ENCODE measurements at places on chromosomes 4 and X.

GRCh38 chr4:108851366-108851765 lies 88.5 kb upstream of the ETNPPL start:
- no peak for DNase-seq

GRCh38 chr4:128287141-128287870 lies at the start of gene PGRMC2:
PGRMC2 (minus strand) TSS chr4:128287813; CDS start chr4:128287790, 23 bp downstream.
- no peak for DNase-seq

- DNase-seq = no peak
These were observed 52.2 kb upstream of the SOD3 start for GRCh38 chr4:24743206-24743605.

DNA sequence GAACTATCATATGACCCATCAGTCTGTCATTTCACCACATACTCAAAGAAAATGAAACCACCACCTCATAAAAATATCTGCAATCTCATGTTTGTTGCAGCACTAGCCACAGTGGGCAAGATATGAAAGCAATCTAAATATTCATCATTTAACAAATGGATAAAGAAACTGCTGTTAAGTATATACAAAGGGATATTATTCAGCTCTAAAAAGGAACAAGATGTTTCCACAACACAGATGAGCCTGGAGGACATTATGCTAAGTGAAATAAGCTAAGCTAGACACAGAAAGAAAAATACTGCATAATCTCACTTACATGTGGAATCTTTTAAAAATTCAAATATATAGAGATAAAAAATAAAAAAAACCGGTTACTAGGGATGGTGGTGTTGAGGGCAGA lies 108.2 kb upstream of the BRWD3 start:
- DNase-seq = no peak

- DNase-seq = no peak
These were observed 198.1 kb upstream of the FTHL17 start for GRCh38 chrX:31269914-31270313.

- no peak for DNase-seq
These were observed 35.0 kb upstream of the CDKN2AIP start for GRCh38 chr4:183409483-183409882.

DNA sequence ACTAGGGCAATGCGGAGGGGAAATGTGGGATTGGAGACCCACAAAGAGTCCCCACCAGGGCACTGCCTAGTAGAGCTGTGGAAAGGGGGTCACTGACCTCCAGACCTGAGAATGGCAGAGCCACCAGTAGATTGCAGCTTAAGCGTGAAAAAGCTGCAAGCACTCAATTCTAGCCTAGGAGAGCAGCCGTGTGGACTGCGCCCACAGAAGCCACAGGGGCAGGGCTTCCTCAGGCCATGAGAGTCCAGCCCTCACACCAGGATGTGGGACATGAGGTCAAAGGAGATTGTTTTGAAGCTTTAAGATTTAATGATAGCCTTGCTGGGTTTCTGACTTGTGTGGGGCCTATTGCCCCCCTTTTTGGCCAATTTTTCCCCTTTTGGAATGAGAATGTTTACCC lies 379.0 kb downstream of the INPP4B start:
- no peak for DNase-seq

GRCh38 chr4:4858527-4859324 lies 739 bp upstream of the MSX1 start:
- DNase-seq = no peak

DNA sequence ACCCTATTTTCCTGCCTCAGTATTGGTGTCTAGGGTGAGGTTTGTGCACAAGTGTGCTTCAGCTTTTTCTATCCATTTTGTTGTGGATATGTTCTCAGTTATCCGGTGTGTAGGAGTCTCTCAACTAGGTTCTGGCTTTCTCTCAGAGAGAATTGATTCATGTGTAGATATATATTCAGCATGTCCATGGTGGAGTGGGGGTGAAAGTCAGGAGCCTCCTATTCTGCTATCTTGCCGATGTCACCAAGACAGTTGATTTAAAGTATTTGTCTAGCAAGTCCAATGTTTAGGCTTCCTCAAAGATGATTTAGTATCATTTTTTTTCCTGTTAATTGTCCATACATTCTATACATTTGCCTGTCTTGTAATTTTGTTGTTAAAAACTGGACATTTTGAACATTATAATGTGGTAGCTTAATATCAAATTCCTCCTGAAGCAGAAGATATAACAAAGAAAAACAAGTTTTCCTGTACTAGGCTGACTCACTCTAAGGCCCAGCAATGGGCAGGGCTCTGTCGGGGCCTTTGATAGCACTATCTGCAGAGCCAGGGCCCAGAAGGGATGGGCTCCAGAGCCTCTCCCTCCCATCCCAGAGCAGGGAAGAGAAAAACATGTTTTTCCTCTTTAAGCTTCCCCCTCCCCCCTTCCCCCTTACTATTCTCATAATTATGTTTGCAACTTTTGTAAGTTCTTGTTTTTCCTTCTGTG lies 37.6 kb downstream of the GLUD2 start:
- no peak for DNase-seq

DNA sequence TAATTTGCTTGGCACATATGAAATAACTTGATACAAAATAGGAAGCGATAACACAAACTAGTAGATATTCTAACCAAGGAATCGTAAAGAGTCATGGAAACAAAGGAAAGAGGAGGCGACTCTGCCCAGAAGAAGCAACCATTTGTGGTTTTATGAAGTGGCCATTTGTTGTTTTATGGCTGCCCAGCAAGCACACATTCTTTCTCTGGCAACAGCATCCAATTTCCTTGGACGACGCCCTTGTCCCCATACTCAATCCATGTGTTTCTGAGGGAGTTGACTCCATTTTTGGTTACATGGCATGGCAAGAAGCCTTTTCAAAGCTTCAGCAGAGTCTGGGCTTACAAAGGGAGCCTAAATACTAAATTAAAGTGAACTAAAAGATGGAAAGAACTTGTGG lies 295.1 kb downstream of the INPP4B start:
- DNase-seq = no peak

- no peak for DNase-seq
These were observed 41.6 kb downstream of the TMEM165 start for GRCh38 chr4:55437356-55437796.

- no peak for DNase-seq
These were observed 61.7 kb downstream of the CRLF2 start for GRCh38 chrX:1150569-1151347.

DNA sequence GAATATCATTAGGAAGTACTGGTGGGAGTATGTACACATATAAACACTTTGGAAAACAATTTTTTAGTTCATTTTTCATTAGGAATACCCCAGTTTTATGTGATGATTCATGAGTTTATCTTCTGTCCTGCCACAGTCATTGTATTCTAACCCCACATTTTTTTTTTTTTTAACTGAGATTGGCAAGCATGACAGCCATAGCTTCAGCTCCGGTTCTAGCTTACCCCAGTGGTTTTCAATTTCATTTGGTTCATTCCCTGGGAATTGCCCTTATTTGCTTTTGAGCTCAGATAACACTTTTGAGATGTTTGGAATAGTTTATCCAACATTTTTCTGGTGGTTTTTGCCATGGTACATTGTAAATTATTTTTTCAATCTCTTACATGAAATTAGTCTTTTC lies 21.0 kb upstream of the FMR1 start:
- no peak for DNase-seq

- DNase-seq = peak; percentile 75
These were observed 65.6 kb downstream of the JAKMIP1 start for GRCh38 chr4:6134612-6135220.

DNA sequence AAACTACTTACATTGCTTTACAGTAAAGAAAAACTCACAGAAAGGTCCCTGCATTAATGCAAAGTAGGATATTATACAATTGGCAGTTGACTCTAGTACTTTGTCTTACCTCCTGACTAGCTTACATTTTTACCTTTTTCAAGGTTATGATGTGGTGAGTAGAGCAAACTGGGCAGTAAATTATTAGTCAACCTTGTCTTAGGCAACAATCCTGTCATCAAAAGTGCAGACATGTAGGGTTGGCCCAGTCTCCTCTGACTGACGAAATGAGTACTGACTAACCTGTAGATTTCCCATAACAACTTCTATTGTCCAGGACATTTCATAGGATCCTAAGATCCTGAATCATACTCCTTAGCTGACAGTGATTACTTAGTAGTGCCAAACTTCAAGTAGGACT lies 142.0 kb upstream of the NUDT6 start:
- no peak for DNase-seq

GRCh38 chr4:189613207-189613606 lies 327.5 kb upstream of the FRG1 start:
- no peak for DNase-seq

DNA sequence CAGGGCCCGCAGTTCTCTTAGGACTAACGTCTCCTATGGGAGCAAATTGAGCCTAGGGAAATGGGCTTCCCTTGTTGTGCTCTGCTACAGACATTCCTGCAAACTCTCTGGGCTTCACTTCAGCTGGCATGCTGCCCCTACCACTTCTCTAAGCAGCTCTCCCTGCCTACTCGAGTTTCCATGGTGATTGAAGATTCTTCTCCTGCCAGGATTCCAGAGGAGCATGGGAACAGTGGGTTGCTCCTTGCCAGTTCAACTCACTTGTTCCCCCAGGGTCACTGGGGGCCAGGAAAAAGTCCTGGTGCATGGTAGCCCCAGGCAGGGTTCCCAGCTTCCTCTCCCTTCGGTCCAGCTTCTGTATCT lies 21.1 kb upstream of the WDR17 start:
- no peak for DNase-seq

DNA sequence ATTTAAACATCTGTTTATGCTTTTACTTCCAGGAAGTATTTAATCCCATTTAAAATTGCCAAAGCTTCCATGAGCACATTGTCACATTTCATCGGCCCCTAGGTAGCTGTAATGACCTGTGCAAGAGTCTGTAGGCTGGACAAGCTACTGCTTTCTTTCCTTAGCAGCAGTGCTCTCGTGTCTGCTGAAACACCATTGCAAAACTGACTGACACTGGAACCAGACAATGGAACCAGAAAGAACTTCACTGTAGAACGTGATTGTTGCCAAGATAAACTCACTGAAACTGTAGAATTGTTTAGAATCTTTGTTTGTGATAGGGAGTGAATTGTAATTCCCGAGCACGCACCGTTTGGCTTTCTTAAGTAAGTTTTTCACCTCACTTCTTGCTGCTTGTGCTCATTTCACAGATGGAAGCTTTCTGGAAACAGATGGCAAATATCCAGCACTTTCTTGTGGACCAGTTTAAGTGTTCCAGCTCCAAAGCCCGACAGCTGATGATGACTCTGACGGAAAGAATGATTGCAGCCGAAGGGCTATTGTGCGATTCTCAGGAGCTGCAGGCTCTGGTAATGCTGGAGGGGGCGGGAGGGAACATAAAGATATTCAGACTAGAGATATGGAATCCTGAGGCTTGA lies 36.9 kb downstream of the EVC start:
- no peak for DNase-seq

- DNase-seq = no peak
These were observed 125.2 kb downstream of the COL25A1 start for GRCh38 chr4:109177096-109177810.

Data from CD4-positive, alpha-beta T cell treated with Interleukin-10 for 1 hour (primary cell).